ENCODE measurements at places on chromosomes 1 and 21.

DNA sequence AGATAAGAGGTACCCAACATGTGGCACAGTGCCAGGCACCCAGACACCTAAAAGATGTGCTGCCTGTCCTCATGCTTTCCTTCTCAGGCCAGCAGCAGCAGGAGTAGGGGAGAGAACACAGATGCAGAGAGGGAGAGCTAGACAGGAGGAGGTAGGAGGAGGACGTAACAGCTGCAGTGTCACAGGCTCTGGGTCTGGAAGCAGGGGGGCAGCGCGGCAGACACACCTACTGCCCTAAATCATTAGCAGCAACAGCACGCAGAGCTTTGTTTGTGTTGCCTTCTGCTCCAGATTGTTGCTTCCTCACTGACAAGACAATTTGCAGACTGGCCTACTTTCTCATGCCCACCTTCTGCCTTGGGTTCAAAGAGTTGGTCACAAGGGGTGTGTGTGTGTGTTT is 196.7 kb upstream of the DAB1 start:
- no peak for DNase-seq

DNA sequence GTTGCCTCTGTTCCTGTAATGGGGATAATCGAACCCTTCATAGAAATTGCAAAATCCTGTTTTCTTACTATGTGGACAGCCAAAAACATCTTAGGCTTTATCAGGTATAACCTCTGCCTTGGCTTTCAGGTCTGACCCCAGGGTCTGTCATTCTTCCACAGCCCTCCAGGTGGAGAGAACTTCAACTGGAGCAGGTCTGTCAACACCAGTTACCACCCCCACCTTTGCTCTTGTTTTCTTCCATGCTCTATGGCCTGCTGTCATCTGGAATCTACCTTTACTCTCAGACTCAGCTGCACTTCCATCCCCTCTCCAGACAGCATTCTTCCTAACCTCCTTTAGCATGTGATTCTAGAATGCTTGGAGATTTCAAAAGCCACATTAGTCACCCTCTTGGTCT is 10.4 kb upstream of the GJA9 start:
- DNase-seq: no peak

DNA sequence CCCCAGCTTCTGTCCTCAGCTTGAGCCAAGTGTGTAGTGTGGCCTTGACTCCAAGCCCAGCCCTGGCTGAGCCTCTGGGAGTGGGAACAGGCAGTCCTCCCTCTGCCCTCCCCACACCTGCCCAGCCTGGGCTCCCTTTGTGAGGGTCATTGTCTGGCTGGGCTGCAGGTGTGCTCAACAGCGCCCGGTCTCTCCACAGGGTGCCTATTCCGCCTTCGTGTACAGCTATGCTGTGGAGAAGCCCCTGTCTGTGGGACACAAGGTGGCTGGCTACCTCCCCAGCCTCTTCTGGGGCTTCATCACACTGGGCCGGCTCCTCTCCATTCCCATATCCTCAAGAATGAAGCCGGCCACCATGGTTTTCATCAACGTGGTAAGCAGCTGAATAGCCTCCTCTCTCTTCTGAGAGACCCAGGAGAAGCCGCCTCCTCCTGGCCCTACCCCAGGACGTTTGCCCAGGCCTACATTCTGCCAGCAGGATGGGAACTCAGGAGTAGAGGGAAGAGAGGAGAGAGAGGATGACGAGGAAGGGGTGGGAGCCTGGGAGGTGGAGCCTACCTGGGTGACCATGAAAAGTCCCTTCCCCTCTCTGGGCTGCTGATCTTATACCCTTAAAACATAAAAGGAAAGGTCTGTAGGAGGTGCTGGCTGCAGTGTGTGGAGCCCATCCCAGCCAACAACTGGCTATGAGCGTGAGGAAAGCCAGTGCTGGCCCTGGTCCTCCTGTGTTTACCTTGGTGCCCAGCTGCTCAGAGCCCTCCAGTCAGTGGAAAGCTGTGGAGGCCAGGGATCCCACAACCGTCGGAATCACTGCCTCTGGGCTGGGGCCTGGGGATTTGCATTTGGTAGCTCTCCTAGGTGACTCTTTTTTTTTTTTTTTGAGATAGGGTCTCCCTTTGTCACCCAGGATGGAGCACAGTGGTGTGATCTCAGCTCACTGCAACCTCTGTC is 45.7 kb downstream of the ELK4 start:
- DNase-seq: no peak

- no peak for DNase-seq
These were observed 30.5 kb downstream of the CACNA1E start for GRCh38 chr1:181513786-181514297.

Data from activated gamma-delta T cell treated with Interleukin-2 at 50 U/mL for 16 hours (primary cell).